ENCODE measurements at places on chromosomes 4 and X. TPM values are rescaled to one million over a fixed set of nuclear protein-coding genes. Genes with fewer than 3 reads are reported as not detected.

The ALAS2 gene
- not detected for total RNA-seq

The DMP1 gene
- total RNA-seq = not detected

The GAGE1 gene
- total RNA-seq = not detected

DNA sequence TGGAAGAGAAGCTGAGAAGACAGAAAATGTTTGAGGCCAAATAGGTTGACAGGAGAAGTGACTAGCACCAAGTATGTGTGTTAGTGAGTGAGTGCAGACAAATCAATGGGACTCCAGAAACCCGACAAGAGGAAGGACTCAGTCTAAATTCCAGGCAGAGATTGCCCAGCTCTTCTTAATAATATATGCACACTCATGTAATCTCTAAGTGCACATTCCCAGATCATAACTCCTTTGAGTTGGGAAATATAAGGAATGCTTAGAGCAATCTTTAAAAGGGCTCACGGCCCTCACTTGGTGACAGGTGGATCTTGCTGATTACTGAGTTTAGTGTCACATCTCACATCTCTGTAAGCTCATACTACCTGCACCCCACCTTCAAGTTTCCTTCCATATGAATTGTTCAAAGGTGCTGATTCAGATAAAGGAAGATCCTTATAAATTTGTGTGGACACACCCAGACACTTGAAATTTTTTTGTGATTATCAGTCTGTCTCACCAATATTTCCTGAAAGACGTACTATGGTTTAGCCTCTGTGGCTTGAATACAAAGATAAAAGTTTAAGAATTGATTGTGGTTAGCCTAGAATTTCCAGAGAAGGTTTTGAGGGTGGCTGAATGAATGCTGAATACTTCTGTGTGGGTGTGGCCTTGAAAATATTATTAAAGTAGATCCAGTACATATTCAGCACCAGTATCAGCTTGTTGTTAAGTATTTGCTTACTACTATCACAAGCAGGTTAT is 205.1 kb upstream of the UGT8 start:
- H3K4me1 ChIP-seq = no peaks in the 10 kb centered on the region
- H3K4me3 ChIP-seq = no peak overlapping the region
- no peak for DNase-seq
- H3K27ac ChIP-seq = no peak overlapping the region
- no peaks in the 10 kb centered on the region for H3K36me3 ChIP-seq
- peaks cover 35% of the 10 kb centered on the region for H3K27me3 ChIP-seq

GRCh38 chr4:137703195-137703594 is 170.9 kb upstream of the PCDH18 start:
- peaks cover 55% of the 10 kb centered on the region for H3K4me1 ChIP-seq
- no peak for DNase-seq
- no peaks in the 10 kb centered on the region for H3K36me3 ChIP-seq
- no peaks in the 10 kb centered on the region for H3K27me3 ChIP-seq
- H3K27ac ChIP-seq = no peak overlapping the region
- no peak overlapping the region for H3K4me3 ChIP-seq

DNA sequence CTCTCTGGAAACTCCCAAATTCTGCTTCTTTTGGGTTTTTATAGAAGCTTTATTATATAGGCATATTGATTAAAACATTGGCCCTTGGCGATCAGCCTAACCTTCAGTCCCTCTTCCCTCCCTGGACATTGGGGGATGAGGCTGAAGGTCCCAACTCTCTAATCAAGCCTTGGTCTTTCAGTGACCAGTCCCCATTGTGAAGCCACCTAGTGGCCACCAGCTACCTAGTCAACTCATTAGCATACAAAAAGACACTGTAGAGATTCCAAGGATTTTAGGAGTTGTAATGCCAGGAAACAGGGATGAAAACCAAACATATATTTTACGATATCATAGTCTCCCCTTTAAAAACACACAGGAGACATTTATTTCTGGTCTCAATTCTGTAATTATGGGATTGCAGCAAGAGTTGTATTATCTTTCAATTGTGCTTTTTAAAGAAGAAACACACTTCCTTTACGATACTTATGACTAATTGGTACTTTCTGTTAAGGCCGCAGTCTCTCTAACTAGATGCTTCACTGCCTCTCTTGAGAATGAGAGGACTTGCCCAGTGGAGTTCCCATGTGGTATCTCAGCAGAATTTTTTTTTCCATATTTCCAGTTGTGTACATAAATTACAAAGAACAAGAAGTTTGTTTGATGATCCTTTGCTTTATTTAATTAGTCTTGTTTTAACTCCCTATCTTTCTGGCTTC is 58.2 kb downstream of the WDR17 start:
- no peaks in the 10 kb centered on the region for H3K4me1 ChIP-seq
- H3K4me3 ChIP-seq = no peak overlapping the region
- no peak overlapping the region for H3K27ac ChIP-seq
- no peaks in the 10 kb centered on the region for H3K36me3 ChIP-seq
- DNase-seq = no peak
- H3K27me3 ChIP-seq = no peaks in the 10 kb centered on the region

DNA sequence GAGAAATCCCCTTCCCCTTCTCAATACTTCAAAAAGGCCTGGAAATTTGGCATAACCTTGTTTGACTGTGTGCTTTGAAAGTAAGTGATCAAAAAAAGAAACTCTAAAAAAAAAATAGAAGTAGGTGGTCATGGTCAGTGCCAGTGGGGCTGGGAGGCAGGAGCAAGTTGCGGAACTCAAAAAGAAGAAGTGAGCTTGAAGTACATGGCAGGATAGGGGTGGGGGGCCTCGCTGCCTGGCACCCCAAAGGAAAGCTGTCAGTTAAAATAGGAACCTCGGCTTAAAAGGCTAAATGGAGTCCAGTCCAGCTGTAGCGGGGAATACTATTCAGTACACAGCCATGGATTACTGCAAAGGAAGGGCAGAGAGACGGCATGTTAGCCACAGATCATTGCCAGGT is 12.2 kb upstream of the NKRF start:
- DNase-seq = no peak
- no peak overlapping the region for H3K27ac ChIP-seq
- peaks cover 3% of the 10 kb centered on the region for H3K36me3 ChIP-seq
- no peak overlapping the region for H3K4me3 ChIP-seq

GRCh38 chr4:189202182-189202868 is 738.3 kb upstream of the FRG1 start:
- H3K27ac ChIP-seq = peak overlapping the region; percentile 76
- H3K36me3 ChIP-seq = no peaks in the 10 kb centered on the region
- peak overlapping the region; percentile 76 for H3K4me3 ChIP-seq

DNA sequence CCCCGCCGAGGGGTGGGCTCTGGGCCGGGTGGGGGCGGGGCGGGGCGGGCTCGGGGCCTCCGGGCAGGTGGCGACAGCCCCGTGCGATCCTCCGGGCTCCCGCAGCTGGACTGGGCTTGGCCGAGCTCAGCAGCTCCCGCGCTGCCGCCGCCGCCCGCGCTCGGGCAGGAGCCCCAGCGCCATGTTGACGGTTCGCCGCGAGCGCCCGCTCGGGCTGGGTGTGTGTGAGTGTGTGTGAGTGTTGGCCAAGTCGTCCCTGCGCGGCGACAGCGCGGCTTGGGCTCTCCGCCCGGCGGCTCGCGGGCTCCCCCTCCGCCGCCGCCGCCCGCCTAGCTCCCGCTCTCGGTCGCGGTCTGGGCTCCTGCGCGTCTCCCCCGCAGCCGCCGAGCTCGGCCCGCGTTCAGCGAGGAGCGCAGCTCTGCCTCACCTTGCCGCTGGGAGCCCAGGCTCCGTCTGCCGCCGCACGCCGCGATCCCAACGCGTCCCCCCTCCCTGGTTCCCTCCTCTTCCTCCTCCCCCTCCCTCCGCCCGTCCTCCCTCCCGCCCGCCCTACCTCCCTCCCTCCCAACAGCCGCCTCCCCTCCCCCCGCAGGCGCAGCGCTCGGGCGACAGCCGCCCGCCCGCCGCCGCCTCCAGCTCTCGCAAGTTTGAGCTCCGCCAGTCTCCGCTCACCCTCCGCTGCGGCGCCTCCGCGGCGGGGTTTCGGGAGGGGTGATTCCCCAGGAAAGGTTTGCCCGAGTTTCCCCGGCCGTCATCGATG is at the start of gene BCOR:
BCOR (minus strand) TSS at position 455 of the 760 bp plus-strand sequence. CDS start 20,029 bp downstream, outside the sequence.
- no peaks in the 10 kb centered on the region for H3K36me3 ChIP-seq
- H3K27ac ChIP-seq = peak within 1 kb of the TSS; percentile 92
- DNase-seq = no peak
- H3K27me3 ChIP-seq = no peaks in the 10 kb centered on the region
- peak within 1 kb of the TSS; percentile 91 for H3K4me3 ChIP-seq
- H3K4me1 ChIP-seq = peaks cover 46% of the 10 kb centered on the region

DNA sequence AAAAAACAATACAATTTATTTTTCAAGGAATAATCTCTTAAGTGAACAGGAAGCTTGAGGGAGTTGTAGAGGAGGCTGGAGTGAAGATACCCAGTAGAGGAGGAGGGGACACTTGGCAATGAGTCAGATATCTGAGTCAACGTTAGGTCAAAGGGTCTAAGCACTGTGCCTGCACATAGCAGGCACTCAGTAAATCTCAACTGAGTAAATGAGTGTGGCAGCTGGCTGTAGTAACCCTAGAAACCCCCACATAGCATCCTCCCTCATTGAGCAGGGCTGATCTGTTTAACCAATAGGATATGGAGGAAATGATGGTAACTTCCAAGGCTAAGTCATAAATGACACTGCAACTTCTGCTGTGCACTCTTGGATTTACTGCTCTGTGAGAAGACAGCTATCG is 186.0 kb upstream of the FAM241A start:
- H3K36me3 ChIP-seq = no peaks in the 10 kb centered on the region
- no peaks in the 10 kb centered on the region for H3K4me1 ChIP-seq
- no peak overlapping the region for H3K27ac ChIP-seq

DNA sequence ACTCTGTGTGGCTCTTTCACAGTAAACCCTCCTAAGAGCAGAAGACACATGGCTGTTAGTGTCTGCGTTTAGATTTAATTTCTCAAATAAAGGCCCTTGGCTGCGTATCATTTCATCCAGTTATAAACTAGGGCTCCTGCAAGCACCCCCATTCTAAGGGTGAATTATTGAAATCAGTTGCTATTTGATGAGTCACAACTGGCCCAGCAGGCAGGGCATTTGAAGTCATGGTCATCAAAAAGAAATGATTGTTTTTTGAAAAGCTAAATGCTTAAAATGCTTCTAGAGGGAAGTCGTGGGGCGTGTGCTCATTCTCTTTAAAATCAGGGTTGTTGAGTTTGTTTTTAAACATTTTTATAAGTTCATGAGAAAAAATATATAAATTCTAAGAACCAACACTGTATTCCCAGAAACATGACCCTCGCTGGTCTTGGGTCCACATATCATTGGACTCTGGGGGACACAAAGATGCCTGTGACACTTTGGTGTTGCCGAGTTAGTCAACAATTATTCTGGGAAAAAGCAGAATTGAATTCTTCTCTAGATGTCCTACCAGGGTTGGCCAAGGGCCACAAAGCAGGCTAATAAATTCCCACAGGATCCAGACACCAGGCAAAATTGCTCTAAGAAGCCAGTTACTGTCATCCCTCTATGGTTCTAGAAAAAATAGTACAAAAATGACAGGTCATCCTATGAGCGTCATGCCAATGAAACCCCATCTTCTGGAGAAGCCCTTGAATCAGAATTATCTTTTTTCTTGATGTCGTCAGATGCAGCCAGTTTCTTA is 99.5 kb upstream of the MYOZ2 start:
- no peak overlapping the region for H3K4me3 ChIP-seq
- DNase-seq = no peak
- no peaks in the 10 kb centered on the region for H3K27me3 ChIP-seq
- no peaks in the 10 kb centered on the region for H3K36me3 ChIP-seq
- peaks cover 57% of the 10 kb centered on the region for H3K4me1 ChIP-seq

DNA sequence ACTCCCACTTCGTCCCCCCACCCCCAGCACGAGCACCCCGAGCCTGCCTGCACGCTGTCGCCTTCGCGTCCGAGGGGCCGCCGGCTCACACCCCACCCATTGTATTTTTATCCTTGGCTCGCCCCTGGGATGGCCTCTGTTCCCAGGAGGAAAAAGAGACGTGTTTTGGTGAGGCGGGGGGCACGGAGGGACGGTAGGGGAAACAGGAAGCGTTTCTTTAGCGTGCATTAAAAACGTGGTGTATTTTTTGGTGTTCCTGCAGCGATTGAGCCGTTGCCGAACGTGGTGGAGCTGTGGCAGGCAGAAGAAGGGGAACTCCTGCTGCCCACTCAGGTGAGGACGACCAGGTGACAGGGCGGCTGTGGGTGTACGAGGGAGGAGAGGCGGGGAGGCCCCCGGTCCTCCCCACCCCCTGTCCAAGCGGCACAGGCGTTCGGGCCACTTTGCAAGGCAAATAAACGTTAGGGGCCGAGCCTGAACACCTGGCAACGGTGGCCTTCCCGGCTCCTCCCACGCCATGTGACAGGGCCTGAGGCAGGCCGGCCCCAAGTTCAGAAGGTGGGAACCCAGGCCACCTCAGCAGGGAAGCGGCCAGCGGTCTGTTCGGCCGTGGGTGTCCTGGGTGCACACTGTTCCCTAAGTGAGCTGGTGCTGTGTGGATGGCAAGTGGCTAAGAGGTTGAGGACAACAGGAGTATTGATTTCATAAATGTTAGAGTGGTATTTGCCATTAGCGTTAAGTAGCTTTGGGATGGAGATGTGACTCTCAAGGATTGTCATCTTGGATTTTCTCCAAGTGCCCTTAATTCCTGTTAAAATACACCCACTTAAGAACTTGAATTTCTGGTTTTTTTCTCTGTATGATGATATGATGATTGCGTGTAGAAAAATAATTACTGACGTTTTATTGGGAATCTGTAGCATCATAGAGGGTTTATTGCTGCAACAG is 1.1 kb downstream of the TMEM131L start:
- peak overlapping the region; percentile 81 for H3K4me3 ChIP-seq
- peak overlapping the region; percentile 32 for H3K27ac ChIP-seq
- H3K4me1 ChIP-seq = peaks cover 34% of the 10 kb centered on the region

GRCh38 chr4:40870150-40870549 is 120.4 kb downstream of the NSUN7 start:
- no peak overlapping the region for H3K4me3 ChIP-seq
- H3K36me3 ChIP-seq = peaks cover 5% of the 10 kb centered on the region
- no peaks in the 10 kb centered on the region for H3K27me3 ChIP-seq
- no peak overlapping the region for H3K27ac ChIP-seq
- H3K4me1 ChIP-seq = peaks cover 7% of the 10 kb centered on the region

DNA sequence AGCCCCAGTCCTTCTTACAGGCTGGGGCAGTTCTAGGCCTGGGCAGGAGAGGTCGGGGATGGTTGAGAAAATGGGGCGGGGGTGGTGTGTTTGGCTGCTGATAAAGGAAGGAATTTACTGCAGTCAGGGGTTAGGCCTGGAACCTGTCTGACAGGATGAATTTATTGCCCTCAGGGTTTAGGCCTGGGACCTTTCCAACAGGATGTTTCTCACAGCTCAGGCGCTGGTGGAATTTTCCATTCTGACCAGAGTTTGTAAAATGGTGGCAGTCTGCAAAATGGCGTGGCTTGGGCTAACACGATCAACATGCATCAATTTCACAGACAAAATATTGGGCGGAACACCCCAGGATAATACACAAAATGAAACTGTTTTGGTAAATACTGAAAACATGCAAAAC is 83.5 kb upstream of the SPIN4 start:
- no peak for DNase-seq
- peaks cover 5% of the 10 kb centered on the region for H3K4me1 ChIP-seq
- H3K4me3 ChIP-seq = no peak overlapping the region
- peaks cover 7% of the 10 kb centered on the region for H3K36me3 ChIP-seq
